ENCODE measurements at places on chromosomes 6 and 20. TPM values are rescaled to one million over a fixed set of nuclear protein-coding genes. Genes with fewer than 3 reads are reported as not detected.

DNA sequence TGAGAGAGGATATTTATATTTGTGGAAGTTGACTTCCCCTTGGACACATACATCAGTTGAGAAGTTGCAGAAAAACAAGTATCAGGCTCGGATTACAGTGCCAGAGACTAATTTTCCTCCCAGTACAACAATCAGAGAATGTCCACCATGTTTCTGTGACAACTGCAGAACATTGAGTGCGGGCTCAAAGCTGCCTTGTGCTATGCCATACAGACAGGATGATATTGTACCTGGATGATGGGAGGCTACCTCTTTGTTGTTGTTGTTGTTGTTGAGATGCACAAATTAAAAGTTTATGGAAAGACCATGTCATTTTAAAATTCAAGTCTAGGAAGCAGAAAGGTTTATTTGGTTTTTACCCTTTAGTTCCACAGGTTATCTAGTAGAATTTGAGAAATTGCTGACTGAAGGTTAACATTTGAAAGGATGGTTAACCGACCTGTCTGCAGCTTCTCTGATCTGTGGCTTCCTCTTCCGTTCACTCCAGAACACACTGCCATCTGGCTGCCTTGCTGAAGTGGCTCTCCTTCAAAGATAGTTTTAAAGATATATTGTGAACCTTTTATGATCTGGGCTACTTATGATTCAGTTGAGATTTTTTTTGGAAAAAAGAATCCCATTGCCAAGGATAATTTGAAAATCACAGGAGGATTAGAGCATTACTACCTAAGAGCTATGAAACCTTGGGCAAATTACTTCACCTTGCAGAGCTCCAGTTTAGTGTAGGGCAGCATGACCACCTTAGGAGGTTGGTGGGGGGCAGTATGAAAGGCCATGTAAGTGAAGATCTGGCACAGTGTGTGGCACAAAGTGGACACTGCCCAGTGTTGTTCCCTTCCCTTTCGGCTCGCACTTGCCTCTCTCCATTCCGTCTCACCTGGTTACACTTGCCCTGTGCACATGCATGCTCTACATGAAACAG is 15.9 kb downstream of the TMEM200A start:
- peak overlapping the region; percentile 53 for H3K4me3 ChIP-seq
- peak; percentile 26 for DNase-seq
- H3K27ac ChIP-seq, result no peak overlapping the region
- peaks cover 9% of the 10 kb centered on the region for H3K27me3 ChIP-seq
- H3K4me1 ChIP-seq, result peaks cover 19% of the 10 kb centered on the region
- peaks cover 2% of the 10 kb centered on the region for H3K36me3 ChIP-seq

The NRSN1 gene
- not detected for total RNA-seq

- no peaks in the 10 kb centered on the region for H3K36me3 ChIP-seq
- H3K27me3 ChIP-seq, result peaks cover 37% of the 10 kb centered on the region
- no peak for DNase-seq
- H3K27ac ChIP-seq, result peak overlapping the region; percentile 82
- peak overlapping the region; percentile 81 for H3K4me3 ChIP-seq
- peaks cover 24% of the 10 kb centered on the region for H3K4me1 ChIP-seq
Measured at GRCh38 chr6:167349631-167350274, 24.9 kb downstream of the TTLL2 start.

DNA sequence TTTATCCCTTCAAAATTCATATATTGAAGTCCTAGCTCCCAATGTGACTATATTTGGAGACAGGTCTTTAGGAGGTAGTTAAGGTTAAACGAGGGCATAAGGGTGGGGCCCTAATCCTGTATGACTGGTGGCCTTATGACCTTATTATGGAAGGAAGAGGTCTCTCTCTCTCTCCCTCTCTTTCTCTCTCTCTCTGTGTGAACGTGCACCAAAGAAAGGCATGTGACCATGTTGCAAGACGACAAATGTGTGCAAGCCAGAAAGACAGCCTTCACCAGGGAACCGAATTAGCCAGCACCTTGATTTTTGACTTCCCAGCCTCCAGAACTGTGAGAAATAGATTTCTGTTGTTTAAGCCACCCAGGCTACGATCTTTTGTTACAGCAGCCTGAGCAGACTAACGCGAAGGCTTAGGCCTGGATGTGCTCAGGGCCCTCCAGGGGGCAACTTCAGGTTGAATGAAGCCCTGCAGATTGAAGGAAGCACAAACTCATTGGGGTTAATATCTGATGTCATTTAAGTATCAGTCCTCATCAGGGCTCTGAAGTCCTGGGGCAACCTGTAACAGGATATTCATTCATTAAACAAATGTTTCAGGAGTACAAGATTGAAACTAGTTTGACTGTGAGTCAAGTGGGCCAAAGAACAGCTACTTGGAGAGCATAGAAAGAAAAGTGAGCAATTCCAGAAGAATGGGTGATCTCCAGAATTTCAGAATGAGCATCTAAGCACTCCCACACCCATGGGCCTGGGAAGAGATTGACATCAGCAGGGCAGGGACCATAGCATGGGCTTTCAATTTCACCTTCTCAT is 157.4 kb upstream of the TNFAIP3 start:
- H3K27ac ChIP-seq, result peak overlapping the region; percentile 76
- peak overlapping the region; percentile 24 for H3K4me3 ChIP-seq
- peaks cover 76% of the 10 kb centered on the region for H3K4me1 ChIP-seq
- peaks cover 3% of the 10 kb centered on the region for H3K27me3 ChIP-seq

DNA sequence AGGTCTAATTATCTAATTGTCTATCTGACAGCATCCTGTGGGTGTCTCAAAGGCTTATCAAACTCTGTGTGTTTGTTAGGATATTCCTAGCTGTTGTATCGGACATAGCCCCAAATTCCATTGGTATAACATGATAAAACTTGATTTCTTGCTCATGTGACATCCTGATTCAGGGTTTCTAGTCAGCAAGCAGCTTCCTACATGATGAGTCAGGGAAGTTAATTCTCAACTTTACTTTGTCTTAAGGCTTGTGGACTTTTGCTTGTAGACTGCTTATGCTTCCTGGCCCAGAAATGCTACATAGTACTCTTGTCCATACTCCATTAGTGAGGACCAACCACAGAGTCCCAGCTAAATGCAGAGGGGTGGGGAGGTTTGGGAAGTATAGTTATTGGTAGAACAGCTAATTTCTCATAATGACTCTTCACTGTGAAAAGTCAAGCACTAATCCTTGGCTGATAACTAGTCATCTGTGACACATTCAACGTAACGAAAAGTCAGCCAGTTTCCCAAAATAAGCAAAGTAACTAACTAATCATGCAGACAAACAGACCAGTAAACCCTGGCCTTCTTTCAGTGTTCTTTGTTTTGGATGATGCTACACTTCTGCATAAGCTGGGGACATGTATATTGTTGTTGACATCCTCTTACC is 25.8 kb downstream of the NKAIN2 start:
- no peak for DNase-seq
- no peaks in the 10 kb centered on the region for H3K36me3 ChIP-seq
- no peak overlapping the region for H3K4me3 ChIP-seq
- H3K4me1 ChIP-seq, result no peaks in the 10 kb centered on the region
- no peaks in the 10 kb centered on the region for H3K27me3 ChIP-seq
- H3K27ac ChIP-seq, result no peak overlapping the region

DNA sequence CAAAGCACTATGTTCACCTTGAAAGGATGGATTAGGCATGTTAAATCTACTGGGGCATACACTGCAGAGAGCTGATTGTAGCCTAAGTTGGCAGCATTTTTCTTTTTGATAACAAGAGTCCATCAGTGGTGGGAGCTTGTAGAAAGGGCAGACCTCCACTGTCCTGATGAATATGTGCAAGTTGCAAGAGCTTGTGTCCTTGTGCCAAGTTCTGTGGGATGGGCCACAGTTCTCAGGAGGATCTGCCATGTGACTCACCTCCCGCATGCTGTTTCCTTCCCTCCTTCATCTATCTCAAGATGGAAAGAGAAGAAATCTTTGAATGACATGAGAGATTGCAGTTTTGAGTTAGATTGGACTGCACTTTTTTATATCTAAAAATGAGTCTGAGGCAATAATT is 58.3 kb upstream of the GGTLC1 start:
- H3K27me3 ChIP-seq, result no peaks in the 10 kb centered on the region
- H3K27ac ChIP-seq, result peak overlapping the region; percentile 18
- DNase-seq, result no peak
- no peak overlapping the region for H3K4me3 ChIP-seq
- H3K4me1 ChIP-seq, result peaks cover 55% of the 10 kb centered on the region

The IMPG1 gene
- total RNA-seq, result not detected

Data from activated T-helper 1 cell treated with anti-CD3 and anti-CD28 coated beads, Interleukin-12 subunit alpha, Interleukin-12 subunit beta, Interleukin-2, Interleukin-4 antibody, amounts not matched to agents 30 ng/mL and 10 ng/mL and 1 ng/mL, durations not matched to agents 14 hours and 24 hours and 36 hours (primary cell).